Suppressor macrophage treated with lipopolysaccharide for 4 hours (primary cell): ENCODE measurements at places on chromosomes 4 and X.

DNA sequence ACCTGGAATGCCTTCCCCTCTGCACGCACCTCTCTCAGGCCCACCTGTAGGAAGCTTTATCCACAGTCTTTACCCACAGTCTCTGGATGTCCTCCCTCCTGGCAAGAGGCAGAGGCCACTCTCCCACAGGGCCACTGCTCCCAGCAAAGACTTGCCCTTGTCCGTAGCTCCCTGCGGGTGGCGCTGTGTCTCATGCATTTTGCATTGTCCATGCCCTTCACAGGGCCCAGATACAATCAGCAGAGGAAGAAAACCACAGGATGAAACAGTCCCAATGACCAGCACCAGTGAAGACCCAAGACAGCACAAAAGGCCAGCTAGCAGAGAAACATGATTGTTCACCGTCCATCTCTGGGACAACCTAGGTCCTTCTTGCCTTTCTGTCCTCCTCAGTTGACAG is 2.1 kb upstream of the NSG1 start:
- no peak for DNase-seq

DNA sequence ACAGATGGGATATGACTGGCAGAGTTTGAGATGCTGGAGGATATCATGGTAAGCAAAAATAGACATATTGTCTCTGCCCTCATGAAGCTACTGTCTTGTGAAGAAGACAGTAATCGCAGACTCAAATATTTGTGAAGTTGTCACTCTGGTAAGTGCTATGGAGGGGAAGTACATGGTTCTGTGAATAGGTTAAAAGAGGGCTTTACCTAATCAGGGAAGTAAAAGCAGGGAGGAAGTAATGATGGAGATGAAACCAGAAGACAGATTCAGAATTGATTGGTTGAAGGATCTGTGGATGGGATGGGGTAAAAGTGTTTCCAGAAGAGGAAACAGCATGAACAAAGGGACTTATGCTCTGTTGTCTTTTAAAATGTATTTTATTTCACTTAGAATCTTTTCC is 19.3 kb upstream of the MAGED1 start:
- no peak for DNase-seq

DNA sequence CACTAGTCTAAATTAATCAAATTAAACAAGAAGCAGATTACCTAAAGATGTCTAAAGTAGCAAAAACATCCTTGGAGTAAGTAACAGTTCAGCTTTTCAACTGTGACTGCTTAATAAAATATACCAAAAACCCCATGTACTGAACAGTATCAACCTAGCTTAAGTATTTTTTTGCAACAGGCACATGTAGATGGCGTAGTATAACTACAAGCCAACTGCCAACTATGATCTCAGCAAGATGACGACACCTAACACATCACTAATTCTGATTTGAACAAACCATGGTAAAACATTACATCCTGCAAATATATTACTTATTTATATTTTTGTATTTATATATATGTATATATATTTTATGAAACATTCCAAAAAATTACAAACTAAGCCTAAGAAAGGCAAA is 24.5 kb downstream of the DHX15 start:
- DNase-seq: peak; percentile 13

DNA sequence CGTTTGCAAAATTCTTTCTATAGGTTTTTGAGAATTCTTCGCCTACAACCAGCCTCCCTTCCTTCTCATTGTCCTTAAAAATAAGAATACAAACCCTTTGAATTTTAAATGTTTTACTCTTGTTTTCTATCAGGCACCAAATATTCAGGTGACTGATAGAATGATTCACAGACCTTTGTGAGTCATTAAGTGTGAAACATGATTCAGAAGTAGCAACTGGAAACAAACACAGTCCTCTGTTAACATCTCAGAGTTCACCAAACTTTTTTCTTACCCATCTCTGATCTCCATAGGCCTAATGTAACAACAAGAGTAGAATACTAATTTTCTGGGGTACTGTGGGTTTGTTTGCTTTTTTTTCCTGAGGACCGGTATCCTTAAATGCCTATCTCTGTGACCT is 63.4 kb upstream of the MAB21L2 start:
- DNase-seq: no peak

- no peak for DNase-seq
Measured at GRCh38 chr4:109266891-109267290, 35.6 kb downstream of the COL25A1 start.

DNA sequence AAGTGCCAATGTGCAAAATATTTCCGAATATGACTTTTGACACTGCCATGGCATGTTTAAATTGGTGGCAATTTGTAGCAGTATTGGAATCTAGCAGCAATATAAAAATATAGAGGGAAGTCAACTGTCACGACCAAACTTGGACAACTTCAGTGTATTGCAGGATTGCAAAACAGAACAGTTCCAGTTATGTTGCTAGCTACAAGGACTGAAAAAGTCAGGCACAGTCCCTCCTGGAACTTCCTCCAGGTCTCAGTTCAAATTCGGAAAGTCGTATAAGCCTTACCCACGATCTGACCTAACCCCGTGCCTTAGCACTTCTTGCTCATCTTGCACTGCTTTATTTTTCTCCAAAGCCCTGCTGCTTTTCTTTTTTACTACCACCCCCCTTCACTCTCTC is 390.0 kb upstream of the GALNT7 start:
- DNase-seq: peak; percentile 12

DNA sequence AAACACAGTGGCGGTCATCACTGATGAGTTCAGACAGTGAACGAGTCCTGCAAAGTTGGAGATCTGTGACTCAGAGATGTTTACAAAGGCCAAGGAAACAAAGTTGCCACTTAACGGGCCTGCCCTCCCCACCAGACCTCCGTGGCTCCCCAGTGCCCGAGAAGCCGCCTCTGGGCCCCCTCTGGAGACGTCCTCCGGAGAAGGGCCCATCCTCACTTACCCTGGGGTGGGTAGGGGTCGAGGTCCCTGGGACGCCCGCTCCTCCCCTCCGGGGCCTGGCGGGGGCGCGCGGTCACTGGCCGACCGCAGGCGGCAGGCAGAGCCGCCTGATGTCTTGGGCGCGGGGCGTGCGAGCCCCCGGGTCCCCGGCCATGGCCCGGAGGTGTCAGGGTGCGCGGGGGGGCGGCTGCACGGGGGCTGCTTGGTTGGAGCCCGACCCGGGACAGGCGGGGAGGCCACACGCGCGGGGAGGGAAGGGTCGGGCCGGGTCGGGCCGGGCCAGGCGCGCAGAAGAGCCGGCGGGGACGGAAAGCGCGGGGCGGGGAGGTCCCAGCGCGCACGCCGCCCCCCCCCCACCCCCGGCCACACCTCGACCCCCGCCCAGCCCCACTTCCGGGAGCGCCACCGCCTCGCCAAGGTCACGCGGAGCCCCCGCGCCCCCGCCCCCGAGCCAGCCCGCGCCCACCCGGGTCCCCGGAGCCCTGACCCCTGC is 529 bp downstream of the DHRSX start:
- DNase-seq: peak; percentile 44

DNA sequence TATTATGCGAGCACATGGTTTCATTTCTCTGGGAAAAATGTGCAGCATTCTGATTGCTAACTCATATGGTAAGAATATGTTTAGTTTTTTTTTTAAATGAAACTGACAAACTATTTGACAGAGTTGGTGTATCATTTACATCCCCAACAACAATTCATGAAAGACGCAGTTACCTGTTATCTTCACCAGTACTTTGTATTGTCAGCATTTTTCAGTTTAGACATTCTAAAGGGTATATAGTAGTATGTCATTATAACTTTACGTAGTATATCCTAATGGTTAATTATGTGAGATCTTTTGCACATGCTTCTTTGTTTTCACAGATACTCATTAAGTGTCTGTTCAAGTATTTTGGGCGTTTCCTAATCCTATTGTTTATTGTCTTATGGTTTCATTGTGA is 891.1 kb upstream of the AGA start:
- DNase-seq: no peak

DNA sequence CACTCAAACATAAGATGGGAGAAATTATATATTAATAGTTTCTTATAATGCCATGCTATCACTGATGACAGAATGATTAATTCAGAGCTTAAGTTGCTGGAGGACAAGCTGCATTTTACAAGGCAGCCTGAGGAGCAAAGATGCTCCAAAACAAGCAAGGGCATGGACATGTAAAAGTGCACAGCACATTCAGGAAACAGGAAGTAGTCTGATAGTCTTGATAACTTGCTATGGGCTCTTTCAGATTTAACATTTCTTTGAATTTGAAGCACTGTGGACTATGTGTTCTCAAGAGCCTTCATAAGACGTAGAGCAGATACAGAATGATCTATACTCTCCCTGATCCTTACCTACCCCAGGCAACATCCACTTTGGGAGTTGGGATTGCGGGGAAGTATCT is 50.0 kb downstream of the AMMECR1 start:
- DNase-seq: no peak

DNA sequence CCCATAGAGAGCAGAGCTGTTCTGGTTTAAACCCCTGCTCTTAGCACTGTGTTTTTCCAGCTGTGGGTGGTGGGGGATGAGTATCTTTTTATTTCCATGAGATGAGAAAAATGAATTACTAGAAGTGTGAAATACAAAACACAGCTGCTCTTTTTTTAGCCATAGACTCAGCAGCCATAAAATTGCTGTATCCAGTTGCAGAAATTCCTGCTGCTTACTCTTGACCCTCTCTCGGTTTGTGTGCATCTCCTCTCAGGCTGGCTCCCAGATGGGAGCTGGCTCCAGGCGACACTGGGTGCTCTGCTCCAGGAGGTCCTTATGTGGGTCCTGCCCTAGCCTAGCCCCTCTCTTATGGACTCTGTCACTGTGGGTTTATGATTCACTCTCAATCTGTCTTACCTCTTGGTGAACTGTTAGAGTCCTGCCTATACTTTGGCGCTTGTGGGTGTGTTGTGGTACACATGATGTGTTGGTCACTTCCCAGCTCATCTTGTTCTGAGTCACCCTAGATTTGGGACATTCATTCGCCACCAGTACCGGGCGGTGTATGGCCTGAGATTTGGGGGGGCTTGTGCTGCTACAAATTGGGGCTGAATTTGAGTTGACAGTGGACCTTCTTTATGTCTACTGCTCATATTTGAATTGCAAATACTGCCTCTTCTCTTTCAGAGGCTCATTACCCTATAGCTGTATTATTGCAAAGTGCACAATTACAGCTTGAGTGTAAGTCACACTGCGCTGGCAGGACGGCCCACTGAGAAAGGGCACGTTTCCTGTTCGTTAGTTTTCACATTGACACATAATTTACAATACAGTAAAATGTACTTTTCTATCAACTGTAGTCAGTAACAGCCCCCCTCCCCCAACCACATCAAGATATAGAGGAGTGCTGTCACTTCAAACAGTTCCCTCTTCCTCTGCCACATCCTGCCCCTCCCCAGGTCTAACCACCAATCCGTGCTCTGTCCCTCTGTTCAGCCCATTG is 46.9 kb upstream of the MSANTD1 start:
- DNase-seq: peak; percentile 75

DNA sequence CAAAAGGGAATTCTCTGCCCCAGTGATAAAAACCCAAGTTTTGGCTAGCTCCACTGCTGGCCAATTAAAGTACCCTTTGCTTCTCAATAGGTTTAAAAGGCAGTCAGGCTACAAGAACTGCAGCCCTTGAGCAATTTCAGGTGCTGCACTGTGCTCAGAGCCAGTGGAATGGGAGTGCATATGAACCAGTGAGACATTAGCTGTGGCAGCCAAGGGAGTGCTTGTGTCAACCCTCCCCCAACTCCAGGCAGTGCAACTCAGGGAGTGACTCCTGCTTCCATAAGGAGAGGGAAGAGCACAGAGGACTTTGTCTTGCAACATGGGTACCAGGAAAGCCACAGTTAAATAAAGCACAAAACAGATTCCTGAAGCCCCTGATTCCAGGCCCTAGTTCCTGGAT is 61.6 kb upstream of the VAMP7 start:
- no peak for DNase-seq

DNA sequence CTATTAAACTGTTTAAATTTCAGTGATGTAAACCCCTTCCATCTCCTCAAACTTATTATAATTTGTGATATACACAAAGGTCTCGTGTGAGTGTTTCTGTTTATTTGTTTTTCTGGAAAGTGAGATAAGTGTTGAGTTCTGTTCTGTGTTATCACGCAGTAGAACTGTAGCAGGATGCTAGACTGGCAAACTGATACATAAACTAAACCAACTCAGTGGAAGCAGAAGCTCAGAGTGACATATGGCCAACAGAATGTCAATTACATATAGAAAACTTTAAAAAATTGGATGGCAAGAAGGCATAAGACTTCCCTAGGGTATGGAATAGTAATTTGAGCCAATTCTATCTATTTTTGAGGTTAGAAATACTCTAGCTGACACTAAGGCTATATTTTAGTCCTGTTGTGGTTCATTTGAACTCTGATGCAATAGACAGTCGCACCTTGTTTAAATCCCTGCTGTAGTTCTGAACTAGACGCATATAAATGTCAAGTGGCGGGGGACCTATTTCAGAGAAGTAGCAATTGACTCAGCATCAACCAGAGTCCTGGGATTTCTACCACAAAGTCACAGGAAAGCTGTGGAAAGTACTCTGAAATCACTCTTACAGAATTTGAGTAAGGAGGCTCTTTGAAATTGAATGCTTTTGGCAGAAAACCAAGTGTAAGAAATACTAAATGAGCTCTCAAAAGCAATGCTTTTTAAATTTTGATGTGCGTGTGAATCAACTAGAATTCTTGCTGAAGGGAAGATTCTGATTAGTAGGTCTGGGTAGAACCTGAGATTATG is 294.4 kb downstream of the INPP4B start:
- no peak for DNase-seq

GRCh38 chrX:74585766-74586165 is 28.7 kb downstream of the RLIM start:
- no peak for DNase-seq

DNA sequence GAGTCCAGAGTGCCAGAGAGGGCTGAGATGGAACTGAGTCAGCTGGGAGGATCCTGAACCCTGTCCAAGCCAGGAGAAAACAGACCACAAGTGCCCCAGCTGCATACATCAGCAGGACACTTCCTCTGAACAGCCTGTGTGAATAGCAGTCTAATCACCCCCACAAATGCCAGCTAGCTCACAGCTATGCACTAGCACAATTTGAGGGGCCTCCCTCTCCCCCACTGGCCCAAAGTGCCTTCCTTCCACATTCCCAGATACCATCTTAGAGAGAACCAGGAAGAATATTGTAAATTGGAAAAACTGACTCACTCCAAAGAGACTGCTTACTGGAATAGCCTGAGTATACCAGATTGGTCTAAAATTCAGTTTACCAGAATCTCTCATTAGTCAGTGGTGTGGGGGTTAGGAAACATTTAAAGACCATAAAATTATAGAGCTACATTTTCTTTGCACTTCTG is 292.6 kb upstream of the KLF3 start:
- peak; percentile 48 for DNase-seq

- DNase-seq: peak; percentile 76
Measured at GRCh38 chr4:88219099-88219498, 60.7 kb upstream of the ABCG2 start.

DNA sequence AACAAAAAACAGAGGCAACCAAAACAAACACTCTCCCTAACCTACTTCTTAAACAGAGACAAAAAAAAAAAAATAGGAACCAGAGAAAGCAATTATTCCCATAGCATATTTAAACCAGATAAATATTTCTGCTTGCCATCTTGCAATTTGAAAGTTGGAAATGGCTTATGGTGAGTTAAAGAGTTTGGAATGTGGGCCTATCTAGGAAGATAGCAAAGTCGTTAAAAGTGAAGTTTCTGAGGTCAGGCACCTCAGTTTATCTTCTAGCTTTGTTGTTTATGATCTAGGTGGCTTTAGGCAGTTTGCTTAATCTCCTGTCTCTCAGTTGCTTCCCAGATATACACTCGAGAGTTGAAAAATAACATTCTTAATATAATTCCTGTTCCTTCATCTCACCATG is 284.2 kb downstream of the KCNIP4 start:
- DNase-seq: no peak
